ENCODE measurements at places on chromosomes 5 and 9.

DNA sequence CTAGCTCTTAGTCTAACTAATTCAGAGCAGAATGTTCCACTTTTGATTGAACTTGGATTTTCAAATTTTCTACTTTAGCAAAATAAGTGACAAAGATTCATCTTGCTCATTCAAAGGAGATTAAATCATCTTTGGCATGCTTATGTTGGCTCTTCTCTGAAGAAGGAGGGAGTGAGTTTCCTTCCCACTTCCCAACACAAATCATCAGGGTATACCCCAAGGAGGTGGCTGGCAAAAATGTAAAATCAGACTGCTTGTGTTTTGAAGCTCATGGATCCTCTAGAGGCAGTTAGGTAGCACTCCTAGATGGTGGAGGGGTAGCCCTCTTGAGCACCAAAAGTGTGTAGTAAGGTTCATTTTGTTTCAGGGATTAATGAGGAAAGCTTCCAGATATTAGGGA lies 343.1 kb downstream of the OSTF1 start:
- DNase-seq: no peak

DNA sequence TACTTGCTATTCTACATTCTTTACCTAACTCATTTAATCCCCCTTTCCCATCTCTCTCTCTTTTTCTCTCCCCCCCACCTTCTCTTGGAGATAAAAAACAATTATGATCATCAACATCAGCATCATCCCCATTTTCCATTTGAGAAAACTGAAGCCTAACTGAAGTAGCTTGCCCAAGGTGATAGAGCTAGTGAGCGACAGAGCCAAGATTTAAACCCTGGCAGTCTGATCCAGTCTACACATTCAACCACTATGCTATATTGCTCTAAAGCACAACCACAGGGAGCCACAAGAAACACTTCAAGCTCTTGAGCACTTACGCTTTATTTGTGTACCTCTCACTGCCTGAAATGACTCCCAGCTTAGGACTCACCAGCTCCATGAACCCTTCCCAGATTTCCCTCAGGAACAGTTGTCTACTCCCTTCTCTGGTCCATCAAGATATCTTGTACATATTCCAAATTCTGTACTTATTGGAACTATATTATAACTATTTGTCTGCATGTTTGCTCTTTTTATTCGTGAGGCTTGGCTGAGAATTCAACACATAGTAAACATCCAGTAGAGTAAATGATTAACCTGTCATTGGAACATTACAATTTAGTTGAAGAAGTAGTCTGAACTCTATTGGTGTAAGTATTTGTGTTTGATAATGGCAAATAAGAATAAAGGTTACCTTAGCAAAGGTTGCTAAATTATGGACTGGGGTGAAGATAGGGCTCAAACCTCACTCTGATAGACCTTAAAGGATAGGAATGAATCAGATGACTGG lies 164.8 kb downstream of the EFNA5 start:
- DNase-seq: no peak

- no peak for DNase-seq
Observed at GRCh38 chr5:135651156-135651555, 72.4 kb upstream of the CXCL14 start.

GRCh38 chr9:21903380-21903965 lies 90.7 kb downstream of the CDKN2A start:
- DNase-seq: no peak

DNA sequence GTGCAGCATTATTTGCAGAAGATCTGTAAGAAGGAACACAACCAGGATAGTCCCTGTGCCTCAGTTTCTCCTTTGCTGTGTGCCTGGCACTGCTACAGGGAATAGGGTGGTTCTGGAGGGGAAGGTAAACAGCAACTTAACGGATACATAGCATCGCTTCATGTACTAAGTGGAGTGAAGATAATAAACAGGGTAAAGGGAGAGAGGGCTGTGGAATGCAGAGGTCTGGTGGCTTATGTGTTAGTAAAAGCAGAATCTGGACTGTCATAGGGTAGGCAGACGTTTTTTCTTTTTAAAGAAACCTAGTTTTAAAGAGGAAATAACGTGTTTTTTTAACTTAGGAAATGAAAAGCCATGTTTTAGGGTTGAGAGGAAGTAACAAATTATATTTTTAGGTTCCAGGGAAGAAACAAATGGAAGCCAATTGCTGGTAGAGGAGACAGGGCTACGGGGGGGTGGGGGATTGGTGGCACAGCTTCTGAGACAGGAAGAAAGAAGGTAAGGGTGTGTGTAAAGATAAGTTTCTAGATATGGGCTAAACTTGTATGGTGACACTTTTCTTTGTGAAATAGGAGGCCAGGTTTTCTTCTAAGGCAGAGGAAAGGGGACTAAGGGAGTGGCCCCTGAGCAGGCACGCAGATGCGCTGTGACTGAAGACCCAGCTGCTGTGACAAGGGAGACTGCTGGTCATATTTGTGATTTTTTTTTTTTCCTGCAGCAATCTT lies 1.3 kb downstream of the GNG10 start:
- DNase-seq: no peak

DNA sequence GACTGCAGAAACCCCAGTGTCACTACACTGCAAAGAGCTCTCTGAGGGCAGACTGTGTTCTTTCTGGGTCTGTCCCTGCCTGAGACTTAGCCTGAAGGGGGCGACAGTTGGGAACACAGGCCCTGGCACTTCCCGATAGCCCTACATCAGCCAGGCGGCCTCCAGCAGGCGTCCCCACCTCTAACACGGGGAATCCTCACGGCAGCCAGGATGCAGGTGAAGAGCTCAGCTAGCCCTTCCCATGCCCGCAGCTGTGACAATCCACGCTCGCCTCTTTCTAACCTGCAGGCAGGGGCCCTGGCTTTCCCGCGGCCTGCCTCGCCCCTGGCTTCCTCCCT lies 5.9 kb downstream of the MED22 start:
- no peak for DNase-seq

GRCh38 chr5:68543212-68543611 lies 327.7 kb downstream of the PIK3R1 start:
- peak; percentile 27 for DNase-seq

Measured in inflammatory macrophage (primary cell).